ENCODE measurements at places on chromosomes 3 and 15. TPM values are rescaled to one million over a fixed set of nuclear protein-coding genes. Genes with fewer than 3 reads are reported as not detected.

DNA sequence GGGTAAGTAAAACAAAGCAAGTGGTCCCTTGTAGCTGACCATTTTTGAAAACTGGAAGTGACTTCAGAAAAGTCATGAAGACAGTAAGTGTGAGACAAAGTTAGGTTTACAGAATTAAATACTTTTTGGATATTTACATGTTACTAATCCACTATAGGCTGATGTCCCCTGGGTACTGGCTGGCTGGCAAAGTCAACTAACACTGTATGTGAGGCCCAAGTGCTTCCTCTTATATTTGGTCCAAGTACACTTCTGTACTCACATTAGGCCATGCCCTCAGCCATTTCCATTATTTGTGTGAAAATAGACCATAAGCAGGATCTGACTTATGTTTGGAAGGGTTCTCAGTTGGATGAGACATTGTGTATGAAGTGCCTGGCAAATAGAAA is 5.5 kb upstream of the LEKR1 start:
- no peak for ATAC-seq

TNFAIP8L3 gene
- 7.3 TPM for total RNA-seq

- no peak for ATAC-seq
Measured at GRCh38 chr15:67409175-67409574, 111.8 kb upstream of the C15orf61 start.

DNA sequence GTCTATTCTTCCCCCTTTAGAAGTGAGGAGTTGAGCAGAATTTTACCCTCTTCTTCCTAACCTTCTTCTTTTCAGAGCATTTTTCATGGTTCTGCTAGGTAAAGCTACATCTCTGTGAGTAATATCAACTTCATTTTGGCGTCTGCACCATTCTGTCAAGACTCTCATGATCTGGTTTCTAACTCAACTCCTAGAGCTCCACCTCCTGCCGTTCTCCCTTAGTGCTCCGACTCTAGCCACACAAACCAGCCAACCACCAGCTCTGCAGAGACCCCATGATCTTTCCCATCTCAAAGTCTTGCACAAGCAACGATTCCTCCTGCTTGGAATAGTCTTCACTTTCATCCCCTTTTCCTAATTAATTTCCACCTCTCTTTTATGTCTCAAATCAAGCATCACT is 193.9 kb upstream of the TMC3 start:
- no peak for ATAC-seq

GRCh38 chr15:79954661-79955060 is 16.3 kb downstream of the BCL2A1 start:
- no peak for ATAC-seq

CORO2B gene
- total RNA-seq, result 0.12 TPM

GRCh38 chr3:70832089-70832833 is 519.8 kb upstream of the MDFIC2 start:
- no peak for ATAC-seq

HCLS1 gene
- total RNA-seq, result 5.1 TPM

GRCh38 chr15:35383506-35383905 is 162.5 kb downstream of the DPH6 start:
- no peak for ATAC-seq

Data from esophagus mucosa (tissue), 1 donor.